ENCODE measurements at places on chromosomes 5 and 9.

- no peak for DNase-seq
Observed at GRCh38 chr9:79759460-79759859, 187.7 kb downstream of the TLE4 start.

DNA sequence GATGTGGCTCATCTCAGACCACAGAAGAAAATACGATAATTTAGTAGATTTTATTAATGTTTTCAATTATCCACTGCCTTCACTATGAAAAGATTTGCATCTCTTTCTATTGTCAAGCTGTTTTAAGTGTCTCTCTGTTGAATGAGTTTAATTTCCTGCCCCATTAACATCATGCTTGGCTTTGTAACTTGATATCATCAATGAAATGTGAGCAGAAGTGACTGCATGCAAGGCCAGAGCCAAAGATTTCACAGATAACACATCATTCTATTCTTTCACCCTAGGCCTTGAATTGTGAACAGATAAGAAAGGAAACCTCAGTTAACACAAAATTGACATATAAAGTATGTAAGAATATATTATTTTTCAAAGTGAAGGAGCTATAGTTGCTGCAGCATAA lies 986.4 kb upstream of the CDH18 start:
- DNase-seq: no peak

DNA sequence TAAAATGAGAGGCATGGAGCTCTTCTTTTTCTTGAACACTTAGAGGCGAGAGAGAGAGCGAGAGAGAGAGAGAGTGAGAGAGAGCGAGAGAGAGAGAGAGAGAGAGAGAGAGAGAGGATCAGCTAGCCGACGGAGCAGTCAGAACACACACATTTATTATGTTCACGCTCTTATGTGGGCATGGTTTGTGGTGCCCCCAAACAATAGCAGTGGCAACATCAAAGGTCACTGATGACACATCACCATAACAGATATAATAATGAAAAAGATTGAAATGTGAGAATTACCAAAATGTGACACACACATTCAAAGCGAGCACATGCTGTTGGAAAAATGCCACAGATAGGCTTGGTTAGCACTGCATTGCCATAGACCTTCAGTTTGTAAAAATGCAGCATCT lies 116.1 kb downstream of the KDM4C start:
- DNase-seq: no peak

GRCh38 chr5:138951091-138951985 lies 76.2 kb upstream of the LRRTM2 start:
- no peak for DNase-seq

GRCh38 chr9:119268985-119269384 lies 100.2 kb downstream of the BRINP1 start:
- DNase-seq: no peak

DNA sequence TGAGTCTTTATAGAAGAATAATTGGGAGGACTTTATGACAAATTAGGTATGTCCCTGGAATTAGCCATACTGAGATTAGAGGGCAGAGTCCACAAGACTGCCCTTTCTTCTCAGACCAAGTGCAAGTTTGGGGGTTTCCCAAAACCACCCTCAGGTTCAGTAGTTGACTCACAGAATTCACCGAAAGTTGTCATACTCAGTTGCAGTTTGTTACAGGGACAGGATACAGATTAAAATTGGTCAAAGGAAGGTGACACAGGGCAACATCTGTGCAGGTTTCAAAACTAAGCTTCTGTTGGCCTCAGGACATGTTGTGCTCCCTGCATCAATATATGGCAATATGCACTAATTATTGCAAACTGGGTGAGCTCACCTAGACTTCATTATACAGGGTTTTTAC lies 3.8 kb downstream of the RANBP17 start:
- no peak for DNase-seq

DNA sequence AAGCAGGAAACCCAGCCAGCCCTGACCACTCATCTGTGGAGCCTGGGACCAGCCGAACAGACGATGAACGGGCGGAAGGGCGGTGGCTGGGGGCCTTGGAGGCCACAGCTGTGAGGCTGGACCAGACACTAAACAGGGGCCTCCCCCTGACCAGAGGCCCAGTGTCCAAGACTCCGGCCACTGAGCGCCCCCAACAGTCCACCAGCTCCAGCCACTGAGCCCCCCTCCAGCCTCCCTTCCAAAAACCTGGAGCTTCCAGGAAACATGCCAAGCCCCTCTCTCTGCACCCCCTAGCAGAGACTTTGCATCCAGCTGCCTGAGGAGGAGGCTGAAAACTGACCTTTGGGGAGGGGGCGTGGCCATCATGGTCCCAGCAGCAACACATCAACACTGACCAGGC lies 23.2 kb downstream of the CNTFR start:
- no peak for DNase-seq

- no peak for DNase-seq
Observed at GRCh38 chr9:91154686-91155085, 207.0 kb downstream of the AUH start.

DNA sequence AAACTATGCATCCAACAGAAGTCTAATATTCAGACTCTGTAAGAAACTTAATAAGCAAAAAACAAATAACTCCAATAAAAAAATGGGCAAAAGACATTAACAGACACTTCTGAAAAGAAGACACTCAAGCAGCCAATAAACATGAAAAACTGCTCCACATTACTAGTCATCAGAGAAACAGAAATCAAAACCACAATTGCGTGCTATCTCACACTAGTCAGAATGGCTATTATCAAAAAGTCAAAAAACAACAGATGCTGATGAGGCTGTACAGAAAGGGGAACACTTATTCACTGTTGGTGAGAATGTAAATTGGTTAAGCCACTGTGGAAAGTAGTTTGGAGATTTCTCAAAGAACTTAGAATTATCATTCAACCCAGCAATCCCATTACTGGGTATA lies 101.2 kb upstream of the TRIM32 start:
- DNase-seq: no peak

DNA sequence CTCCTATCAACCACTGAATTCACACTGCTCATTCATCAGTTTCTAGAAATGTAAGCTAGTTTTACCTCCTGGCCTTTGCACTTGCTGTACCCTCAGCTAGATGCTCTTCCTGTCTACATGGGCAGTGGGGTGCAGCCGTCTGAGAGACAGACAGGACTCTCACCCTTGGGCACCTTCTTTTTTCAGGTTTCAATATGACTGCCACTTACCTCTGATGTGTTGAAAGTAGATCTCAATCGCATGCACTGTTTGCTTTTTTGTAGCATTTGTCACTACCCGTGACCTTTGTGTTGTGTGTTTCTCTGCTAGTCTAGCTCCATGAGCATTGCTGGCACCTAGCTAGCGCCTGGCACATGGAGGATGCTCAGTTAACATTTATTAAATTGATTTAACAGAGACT lies 403.1 kb upstream of the TRPC7 start:
- DNase-seq: no peak

- no peak for DNase-seq
Observed at GRCh38 chr5:178832618-178833201, 27.0 kb upstream of the ZNF354B start.

GRCh38 chr5:92514896-92515295 lies 1066.1 kb downstream of the NR2F1-AS1 start:
- no peak for DNase-seq

DNA sequence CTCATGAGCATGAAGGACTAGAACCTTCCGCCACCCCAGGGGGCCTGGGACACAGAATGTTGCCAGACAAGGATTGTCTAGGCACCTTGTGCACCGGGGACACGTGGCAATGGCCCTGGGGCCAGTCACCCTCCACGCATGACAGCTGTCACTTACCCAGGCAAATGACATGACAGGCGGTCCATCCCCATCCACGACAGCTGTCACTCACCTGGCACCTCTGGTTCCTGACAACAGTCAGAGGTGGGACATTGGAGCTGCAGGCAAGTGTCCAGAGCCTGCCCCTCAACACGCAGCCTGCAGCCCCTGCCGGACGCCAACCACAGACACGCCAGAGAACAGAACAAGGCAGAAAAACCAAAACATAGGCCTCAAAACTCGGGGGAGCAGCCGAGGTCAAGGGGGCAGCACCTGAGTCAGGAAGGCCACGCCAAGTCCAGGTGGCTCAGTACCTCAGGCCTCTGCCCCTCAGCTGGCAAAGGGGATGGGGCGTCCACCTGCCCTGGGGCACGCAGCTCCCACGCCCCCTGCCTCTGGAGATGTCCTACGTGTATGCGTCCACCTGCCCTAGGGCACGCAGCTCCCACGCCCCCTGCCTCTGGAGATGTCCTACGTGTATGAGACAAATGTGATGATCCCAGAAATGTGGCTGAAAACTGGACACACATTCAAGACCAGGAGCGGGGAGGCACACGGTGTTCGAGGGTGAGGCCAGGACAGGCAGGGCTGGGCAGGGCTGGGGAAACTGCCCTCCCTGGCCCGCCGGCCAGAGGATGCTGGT lies 14.5 kb downstream of the VAV2 start:
- no peak for DNase-seq

- DNase-seq: no peak
Observed at GRCh38 chr9:84789463-84789830, 119.9 kb downstream of the NTRK2 start.

DNA sequence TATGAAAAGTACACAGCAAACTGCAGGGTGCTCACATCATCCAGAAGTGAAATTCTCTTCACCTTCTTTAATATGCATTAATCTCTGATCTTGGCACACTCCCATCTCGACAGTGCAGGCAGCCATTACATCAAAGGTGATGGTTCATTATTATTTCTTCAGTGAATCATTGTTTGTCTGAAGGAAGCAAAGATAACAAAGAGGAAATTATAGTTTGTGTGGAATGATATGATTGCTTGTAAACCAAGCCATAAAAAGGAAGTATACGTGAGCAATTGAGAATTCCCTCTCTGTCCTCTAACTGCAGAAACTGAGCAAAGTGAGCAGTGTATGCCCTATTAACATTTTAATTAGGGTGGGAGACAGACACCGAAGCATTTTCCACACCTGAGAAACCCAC lies 171.6 kb upstream of the PPP1R2B start:
- DNase-seq: no peak

DNA sequence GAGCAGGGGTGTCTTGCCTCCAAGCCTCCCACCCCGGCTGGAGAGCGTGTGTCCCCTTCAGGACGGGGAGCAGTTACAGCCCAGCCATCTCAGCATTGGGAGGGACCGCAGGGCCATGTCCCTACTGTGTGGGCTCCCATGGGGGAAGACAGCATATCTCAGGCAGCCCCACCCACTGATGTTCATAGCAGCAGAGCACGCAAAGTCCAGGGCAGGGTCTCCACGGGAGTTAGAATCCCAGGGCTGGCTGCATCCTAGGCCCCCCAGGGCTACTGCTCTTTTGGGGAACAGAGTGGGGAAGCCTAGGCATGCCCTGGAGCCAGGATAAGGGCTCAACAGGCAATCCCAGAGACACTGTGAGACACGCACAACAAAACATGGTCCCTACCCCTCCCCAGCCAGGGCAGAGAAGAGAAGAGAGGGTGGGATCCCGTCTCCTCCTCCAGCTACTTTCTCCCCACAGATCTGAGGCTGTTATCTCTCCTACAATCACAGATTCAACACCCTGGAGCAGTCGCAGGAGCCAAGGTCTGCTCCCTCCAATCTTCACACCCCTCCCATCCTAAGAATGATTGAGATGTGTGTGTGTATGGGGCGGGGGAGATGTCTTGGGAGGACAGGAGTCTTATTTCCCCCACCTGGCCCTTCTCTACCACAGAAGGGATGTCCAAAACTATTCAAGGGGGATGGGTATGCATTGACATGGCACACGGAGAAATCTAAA lies 3.4 kb downstream of the CNTFR start:
- DNase-seq: no peak

GRCh38 chr5:57508211-57508610 lies 25.6 kb upstream of the ACTBL2 start:
- DNase-seq: no peak

DNA sequence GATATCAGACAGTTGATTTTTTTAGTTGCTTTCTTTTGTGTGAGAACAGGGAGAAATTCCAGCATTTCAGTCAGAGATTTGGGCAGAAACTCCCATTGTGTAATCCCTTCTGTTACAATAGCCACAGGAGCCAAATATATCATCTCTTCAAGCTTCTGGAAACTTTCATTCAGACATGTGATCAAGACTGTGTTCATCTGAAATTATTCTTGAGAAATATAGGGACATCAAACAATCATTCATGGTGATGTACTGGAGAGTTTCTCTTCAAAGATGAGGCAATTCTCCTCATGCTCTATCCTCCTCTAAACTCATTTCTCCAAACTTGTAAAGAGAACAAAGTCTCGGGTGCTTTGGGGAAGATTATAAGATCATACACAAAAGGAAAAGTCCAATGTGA lies 35.2 kb upstream of the CSNK1G3 start:
- DNase-seq: no peak

DNA sequence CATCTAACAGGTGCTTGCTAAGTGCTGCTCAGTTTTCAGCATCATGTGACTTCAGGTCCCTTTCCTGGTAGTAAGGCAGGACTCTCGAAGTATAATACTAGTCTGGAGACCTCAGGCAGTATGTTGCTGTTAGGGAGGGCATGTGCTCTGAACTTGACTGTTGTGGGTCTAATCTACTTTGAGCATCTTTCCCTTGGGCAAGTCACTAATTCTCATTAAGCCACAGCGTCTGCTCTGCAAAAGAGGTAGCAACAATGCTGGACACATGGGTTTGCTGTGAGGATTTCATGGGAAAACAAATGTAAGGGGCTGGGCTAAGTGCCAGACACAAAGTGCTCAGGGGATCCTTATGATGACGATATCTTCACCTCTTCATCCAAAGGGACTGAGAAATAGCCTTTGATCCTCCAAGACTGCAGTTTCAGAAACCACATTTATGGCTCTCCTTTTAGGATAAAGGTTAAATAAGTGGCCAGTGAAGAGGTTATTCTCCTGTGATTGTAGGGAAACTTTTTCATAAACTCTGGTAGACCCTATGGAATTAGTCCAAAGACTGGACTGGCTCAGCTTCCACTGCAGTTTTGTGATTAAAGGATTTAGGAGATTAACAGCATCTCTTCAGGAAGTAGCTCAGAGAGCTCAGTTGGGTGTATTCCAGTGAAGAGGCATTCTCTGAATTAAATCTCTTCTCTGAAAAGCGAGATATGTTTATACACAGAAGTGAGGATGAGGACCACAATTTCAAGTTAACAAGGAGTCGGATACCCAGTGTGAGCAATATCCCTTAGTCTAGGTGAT lies 216.6 kb downstream of the SGCD start:
- no peak for DNase-seq

- no peak for DNase-seq
Observed at GRCh38 chr9:95506428-95506677, 10.4 kb downstream of the PTCH1 start.

DNA sequence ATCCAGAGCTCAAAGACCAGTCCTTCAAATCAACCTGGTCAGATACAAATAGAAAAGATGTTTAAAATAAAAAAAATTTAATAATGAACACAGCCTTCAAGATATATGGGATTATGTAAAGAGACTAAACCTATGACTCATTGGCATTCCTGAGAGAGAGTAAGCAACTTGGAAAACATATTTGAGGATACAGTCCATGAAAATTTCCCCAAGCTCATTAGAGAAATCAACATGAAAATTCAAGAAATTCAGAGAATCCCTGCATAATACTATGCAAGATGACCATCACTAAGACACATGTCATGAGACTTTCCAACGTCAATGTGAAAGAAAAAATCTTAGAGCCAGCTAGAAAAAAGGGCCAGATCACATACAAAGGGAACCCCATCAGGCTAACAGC lies 512.9 kb upstream of the PTGER4 start:
- no peak for DNase-seq

GRCh38 chr5:156326718-156327259 lies at the start of gene SGCD:
Gene SGCD, plus strand, starts transcription at chr5:156327164.
- peak; percentile 95 for DNase-seq

GRCh38 chr5:113031557-113031956 lies 55.0 kb downstream of the DCP2 start:
- DNase-seq: no peak

GRCh38 chr9:128160603-128160987 lies 530 bp downstream of the BBLN start:
- no peak for DNase-seq

- no peak for DNase-seq
Observed at GRCh38 chr5:134071614-134072207, 42.8 kb upstream of the TCF7 start.
